Activated CD4-positive, alpha-beta memory T cell treated with anti-CD3 and anti-CD28 coated beads for 36 hours (primary cell): ENCODE measurements at places on chromosomes 7 and 10. TPM values are rescaled to one million over a fixed set of nuclear protein-coding genes. Genes with fewer than 3 reads are reported as not detected.

Gene ADAMTS14
- total RNA-seq = not detected

Gene KCP
- total RNA-seq = 0.12 TPM

Gene BTBD16
- total RNA-seq = not detected

Gene GNB2
- 228 TPM for total RNA-seq

Gene GIMAP2
- 38.8 TPM for total RNA-seq

Gene LIPA
- 23.8 TPM for total RNA-seq

Gene PPRC1
- 59.1 TPM for total RNA-seq

DNA sequence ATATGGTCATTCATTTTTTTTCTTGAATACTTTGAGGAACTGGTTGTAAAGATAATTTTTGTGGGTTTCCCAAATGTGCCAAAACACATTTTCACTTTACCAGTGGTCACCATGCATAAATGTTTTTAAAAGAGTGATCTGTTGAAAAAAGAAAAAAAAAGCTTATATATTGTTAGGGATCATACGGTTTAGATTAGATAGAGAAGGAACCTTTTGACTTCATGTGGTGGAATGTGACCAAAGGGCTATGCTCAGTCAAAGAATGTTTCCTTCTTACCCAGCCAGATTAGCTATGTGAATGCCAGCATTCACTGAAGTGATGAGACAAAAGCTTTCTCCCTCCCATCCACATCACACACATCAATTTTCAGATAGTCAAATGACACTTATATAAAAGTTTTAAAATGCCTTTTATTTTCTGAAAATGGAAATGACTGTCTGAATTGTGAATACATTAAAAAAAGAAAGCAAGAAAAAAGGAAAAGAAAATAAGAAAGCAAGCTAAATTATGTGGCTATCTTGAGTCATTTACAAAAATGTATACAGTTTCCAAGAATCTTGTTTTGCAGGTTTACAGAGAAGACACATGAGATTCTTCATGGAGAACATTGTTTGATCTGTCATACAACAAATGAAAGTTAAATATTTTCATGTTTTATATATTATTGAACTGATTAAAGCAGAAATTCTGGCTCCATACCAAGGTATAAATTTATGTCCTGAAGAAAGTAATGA lies 8.6 kb upstream of the CPED1 start:
- peak overlapping the region; percentile 23 for H3K27ac ChIP-seq
- no peaks in the 10 kb centered on the region for H3K27me3 ChIP-seq
- DNase-seq = no peak
- peaks cover 6% of the 10 kb centered on the region for H3K36me3 ChIP-seq

DNA sequence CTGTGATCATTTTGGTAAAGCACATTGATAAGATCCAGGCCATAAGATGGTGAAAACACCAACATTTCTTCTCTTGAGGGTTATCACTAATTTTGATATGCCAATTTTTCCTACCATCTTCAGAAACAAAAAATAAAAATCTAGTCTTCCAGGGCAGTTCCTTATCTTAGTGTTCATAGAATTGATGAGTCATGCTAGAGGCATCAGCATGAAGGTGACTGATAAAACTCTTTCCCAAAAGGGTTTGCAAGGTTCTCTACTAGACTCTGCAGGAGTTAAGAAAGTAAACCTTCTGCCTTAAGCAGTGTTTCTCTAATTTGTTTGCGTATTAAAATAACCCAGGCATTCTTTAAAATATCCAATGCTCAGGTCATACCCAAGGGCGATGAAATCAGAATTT lies 483.1 kb upstream of the CNTNAP2 start:
- H3K36me3 ChIP-seq = no peaks in the 10 kb centered on the region
- no peak overlapping the region for H3K4me3 ChIP-seq
- H3K27ac ChIP-seq = no peak overlapping the region
- H3K27me3 ChIP-seq = no peaks in the 10 kb centered on the region

DNA sequence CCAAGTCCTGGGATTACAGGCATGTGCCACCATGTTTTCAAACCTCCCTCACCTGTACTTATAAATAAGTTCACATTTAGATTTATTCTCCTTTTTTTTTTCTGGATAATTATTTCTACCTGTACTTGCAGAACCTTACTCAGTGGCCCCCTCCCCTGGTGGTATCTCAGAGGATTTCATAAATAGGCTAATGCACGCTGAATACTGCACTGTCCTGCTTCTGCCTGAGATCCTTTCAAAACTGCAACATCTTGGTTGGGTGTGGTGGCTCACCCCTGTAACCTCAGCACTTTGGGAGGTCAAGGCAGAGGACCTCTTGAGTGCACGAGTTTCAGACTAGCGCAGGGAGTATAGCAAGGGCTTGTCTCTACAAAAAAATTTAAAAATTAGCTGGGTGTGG lies 4.6 kb upstream of the BLVRA start:
- no peaks in the 10 kb centered on the region for H3K36me3 ChIP-seq
- peaks cover 15% of the 10 kb centered on the region for H3K27me3 ChIP-seq
- no peak overlapping the region for H3K27ac ChIP-seq
- peaks cover 36% of the 10 kb centered on the region for H3K4me1 ChIP-seq
- no peak overlapping the region for H3K4me3 ChIP-seq

- no peaks in the 10 kb centered on the region for H3K36me3 ChIP-seq
- H3K4me1 ChIP-seq = no peaks in the 10 kb centered on the region
- no peak overlapping the region for H3K4me3 ChIP-seq
- H3K27me3 ChIP-seq = no peaks in the 10 kb centered on the region
Observed at GRCh38 chr10:129353101-129353500, 113.9 kb upstream of the MGMT start.

GRCh38 chr7:148706368-148706767 lies 7.7 kb downstream of the CUL1 start:
- no peak for DNase-seq
- H3K27me3 ChIP-seq = no peaks in the 10 kb centered on the region
- H3K4me1 ChIP-seq = peaks cover 78% of the 10 kb centered on the region
- H3K4me3 ChIP-seq = no peak overlapping the region
- no peak overlapping the region for H3K27ac ChIP-seq

DNA sequence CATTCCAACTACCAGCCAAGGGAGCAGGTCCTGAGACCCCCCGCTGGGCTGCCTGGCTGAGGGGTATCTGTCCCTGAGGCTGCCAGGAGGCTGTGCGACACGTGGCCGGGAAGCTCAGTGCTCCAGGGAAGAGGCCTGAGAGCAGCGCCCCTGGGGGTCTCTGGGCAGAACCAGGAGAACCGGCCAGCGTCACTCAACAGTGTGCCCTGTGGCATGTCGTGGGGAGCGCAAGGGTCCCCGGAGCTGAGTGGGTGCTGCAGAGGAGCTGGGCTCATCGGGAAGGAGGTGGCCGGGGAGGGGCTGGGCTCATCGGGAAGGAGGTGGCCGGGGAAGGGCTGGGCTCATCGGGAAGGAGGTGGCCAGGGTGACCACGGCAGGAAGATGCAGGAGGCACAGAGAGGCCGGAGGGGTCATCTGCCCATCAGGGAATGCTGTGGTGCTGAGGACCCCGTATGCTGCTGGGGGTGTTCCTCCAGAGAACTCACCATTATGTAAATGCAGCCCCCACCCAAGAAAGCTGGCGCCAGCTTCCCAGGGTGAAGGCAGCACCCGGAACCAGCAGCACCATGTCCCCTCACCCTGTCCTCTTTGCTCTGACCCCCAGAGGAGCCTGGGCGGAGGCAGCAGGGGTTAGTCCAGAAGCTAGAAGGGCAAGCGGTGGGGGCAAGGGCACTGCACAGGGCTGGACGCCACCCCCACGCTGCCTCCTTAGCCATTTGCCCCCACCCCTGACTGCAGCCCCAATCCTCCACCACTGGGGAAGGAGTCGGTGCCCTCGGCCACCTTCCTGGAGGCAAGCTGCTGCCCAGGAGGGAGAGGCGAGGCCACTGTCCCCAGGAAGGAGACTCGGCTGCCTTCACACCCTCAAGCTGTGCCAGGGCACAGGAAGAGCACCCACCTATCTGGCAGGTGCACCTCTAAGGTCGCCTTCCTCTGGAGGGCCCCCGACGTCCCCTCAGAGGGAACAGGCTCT lies 33.3 kb downstream of the CALML3 start:
- peak; percentile 4 for DNase-seq
- H3K27ac ChIP-seq = no peak overlapping the region
- no peaks in the 10 kb centered on the region for H3K27me3 ChIP-seq
- peaks cover 6% of the 10 kb centered on the region for H3K4me1 ChIP-seq
- H3K4me3 ChIP-seq = no peak overlapping the region

DNA sequence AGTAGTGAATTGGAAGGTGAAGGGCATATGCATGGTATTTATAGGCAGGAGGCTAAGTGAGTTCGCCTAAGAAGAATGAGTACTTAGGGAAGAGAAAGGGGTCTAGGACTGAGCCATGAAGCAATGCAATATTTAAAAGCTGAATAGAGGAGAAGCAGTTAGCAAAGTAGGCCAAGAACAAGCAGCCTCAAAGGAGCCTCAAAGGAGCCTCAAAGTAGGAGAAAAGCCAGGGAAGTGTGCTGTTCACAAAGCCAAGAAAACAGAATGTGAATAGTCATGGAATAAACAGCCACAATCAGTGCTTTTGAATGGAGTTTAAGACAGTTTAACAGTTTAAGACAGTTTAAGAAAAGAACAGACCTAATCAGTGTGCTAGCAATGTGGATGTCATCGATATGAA lies 762.0 kb downstream of the SORCS1 start:
- H3K4me3 ChIP-seq = no peak overlapping the region
- DNase-seq = no peak
- H3K27me3 ChIP-seq = no peaks in the 10 kb centered on the region
- H3K27ac ChIP-seq = no peak overlapping the region
- H3K36me3 ChIP-seq = no peaks in the 10 kb centered on the region

DNA sequence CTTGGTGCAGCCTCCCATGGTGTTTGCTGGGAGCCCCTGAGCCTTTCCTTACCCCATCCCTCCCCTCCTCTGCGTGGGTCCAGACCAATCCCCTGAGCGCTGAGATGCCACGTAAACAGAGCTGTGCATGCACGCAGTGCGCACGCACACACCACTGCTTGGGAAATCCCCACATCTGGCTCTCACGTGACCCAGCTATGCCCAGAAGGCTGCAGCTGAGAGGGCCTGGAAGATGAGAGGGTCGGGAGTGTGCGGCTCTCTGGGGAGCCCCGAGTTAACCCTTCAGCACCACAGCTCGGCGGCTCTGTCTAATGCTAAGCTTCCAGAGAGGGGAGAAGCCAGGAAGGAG lies 177.2 kb downstream of the SH3PXD2A start:
- peak overlapping the region; percentile 90 for H3K27ac ChIP-seq
- no peaks in the 10 kb centered on the region for H3K27me3 ChIP-seq
- peak overlapping the region; percentile 84 for H3K4me3 ChIP-seq
- H3K4me1 ChIP-seq = peaks cover 24% of the 10 kb centered on the region
- DNase-seq = peak; percentile 94

- H3K4me1 ChIP-seq = peaks cover 13% of the 10 kb centered on the region
- no peak overlapping the region for H3K4me3 ChIP-seq
Observed at GRCh38 chr10:1643161-1643907, 94.0 kb downstream of the ADARB2 start.

DNA sequence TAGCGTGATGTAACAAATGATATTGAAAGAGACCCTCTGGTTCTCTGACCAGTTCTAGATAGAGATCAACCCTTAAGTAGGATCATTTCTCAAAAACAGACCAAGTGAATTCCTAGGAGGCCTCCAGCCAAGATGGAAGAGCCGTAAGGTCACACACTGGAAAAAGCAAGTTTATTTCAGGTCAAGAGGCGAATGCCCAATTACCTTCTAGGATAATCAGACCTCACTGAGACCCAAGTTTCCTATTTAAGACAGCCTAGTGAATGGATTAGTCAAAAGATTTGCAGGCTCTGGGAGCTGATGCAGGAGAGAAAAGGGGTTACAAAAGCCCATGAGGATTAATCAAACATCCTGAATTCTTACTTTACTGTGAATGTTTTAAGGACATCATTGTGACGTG lies 486.1 kb upstream of the NRP1 start:
- no peaks in the 10 kb centered on the region for H3K36me3 ChIP-seq
- no peaks in the 10 kb centered on the region for H3K27me3 ChIP-seq
- no peak for DNase-seq
- no peak overlapping the region for H3K27ac ChIP-seq
- no peak overlapping the region for H3K4me3 ChIP-seq

- H3K27me3 ChIP-seq = no peaks in the 10 kb centered on the region
- H3K4me1 ChIP-seq = no peaks in the 10 kb centered on the region
- no peaks in the 10 kb centered on the region for H3K36me3 ChIP-seq
- H3K27ac ChIP-seq = no peak overlapping the region
Observed at GRCh38 chr10:78566284-78567111, 502.3 kb upstream of the ZMIZ1 start.

- H3K4me1 ChIP-seq = peaks cover 8% of the 10 kb centered on the region
- H3K4me3 ChIP-seq = no peak overlapping the region
- H3K27me3 ChIP-seq = no peaks in the 10 kb centered on the region
- DNase-seq = no peak
Observed at GRCh38 chr10:71799608-71800453, 26.5 kb upstream of the VSIR start.

DNA sequence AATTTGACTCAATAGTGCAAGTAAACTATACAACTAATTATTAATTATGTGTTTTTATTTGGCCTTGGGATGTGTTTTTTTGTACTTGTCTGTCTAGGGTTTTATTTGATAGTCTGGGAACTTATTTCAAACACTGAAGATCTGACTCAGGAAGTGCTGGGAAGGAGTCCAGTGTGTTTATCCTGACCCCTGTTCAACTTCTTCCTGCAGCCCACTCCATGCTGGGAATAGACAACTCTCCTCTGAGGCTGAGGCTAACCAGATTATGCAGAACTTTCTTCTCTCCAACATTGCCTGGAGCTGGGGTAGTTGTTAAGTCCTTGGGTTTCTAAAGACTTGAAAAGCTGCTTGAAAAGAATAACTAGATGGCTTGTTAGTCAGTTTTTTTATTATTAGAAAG lies 6.9 kb downstream of the CISD1 start:
- no peak for DNase-seq
- H3K4me1 ChIP-seq = peaks cover 15% of the 10 kb centered on the region
- peaks cover 10% of the 10 kb centered on the region for H3K36me3 ChIP-seq
- no peak overlapping the region for H3K27ac ChIP-seq
- no peak overlapping the region for H3K4me3 ChIP-seq

DNA sequence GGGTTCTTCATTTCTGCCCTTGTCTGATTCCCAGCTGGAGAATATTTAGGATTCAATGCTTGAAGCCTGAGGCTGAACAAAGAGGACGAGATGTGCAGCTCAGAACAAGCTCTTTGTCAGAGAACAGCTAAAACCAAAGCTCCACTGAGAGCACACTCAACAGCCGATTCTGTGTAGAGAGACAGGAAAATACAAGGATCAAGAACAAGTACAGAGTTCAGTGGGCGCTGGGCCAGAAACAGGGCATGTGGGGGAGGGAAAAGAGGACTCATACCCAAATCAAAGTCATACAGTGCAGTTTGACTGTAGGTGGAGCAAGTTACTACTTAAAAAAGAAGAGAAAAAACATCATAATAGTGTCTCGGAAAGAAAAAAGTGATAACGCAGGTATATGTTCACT lies at the start of gene AGMO:
Gene AGMO (minus strand): TSS at position 181 of the 400 bp plus-strand sequence.
- no peaks in the 10 kb centered on the region for H3K4me1 ChIP-seq
- H3K4me3 ChIP-seq = no peak within 1 kb of the TSS
- H3K36me3 ChIP-seq = no peaks in the 10 kb centered on the region
- DNase-seq = no peak
- H3K27ac ChIP-seq = no peak within 1 kb of the TSS
- H3K27me3 ChIP-seq = no peaks in the 10 kb centered on the region
